ENCODE measurements at places on chromosomes 3 and 15.

- DNase-seq = no peak
Measured at GRCh38 chr3:66620296-66620695, 119.5 kb upstream of the LRIG1 start.

- DNase-seq = no peak
Measured at GRCh38 chr15:98438326-98438725, 210.0 kb upstream of the IGF1R start.

- no peak for DNase-seq
Measured at GRCh38 chr3:57199895-57200297, at the start of gene HESX1. TSS of gene HESX1 (minus strand) at chr3:57199978. CDS start at chr3:57199918, 60 bp downstream.

DNA sequence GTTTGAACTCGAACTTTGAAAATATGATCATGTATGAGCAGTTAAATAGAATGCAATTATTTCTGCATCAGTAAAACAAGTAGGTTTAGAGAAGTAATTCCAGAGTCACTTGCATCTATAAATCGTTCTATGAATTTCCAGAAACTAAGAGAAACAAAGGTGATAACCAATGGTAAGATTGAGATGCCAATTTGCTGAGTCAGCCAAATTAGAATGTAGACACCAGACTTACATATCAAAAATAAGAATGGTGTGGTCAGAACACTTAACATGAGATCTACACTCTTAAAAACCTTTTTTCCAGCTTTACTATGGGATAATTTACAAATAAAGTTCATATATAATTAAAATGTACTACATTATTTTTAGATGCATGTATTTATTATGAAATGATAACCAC is 1435.9 kb downstream of the OTOL1 start:
- DNase-seq = no peak

DNA sequence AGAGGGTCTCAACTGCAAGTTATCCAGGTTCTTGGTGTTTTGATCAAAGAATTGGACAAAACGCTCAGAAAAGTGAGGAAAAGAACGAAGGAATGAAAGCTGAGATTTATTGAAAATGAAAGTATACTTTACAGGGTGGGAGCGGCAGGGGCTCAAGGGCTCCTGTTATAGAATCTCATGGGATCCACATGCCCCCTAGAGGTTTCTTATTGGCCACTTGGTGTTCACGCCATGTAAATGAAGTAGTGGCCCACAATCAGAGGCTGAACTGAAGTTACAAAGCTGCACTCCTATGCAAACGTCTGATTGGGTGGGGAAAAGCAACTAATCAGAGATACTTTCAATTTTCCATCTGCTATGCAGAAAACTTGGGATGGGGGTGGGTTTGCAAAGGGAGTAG is 216.7 kb downstream of the PTPRG start:
- no peak for DNase-seq

DNA sequence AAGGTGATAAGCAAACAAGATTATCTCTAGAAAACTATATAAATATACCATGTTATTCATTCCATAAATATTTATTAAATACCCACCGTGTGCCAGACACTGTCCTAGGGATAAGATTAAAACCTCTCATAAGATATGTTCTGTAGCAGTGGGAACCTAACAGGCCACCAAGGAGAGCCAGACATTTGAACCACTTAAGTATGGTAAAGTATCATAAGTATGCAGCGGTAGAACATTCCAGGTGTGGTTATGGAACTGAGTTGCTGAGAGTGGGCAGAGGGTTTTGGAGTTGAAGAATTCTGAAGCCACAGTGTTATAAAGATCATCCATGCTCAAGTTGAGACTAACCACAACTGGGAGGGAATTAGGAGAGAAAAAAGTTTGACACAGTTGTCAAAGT is 14.7 kb downstream of the FILIP1L start:
- no peak for DNase-seq

DNA sequence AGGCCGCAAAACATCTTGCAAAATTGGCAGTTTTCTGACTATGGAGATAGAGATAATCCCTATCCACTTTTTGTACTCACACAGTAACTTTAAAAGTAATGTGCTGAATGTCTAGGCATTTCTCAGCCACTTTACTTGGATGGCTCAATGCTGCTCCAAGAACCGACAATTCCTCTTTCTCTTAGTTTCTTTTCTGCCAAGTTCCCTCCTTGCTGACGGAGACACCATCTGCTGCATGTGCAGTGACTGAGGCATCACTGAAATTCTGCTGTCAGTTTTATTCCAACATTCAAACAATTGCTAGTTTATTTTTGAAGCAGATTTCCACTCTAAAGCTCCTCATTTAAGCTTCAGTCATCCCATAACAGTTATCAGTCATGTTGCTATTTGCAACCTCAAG is 116.0 kb upstream of the RBMS3 start:
- DNase-seq = no peak

DNA sequence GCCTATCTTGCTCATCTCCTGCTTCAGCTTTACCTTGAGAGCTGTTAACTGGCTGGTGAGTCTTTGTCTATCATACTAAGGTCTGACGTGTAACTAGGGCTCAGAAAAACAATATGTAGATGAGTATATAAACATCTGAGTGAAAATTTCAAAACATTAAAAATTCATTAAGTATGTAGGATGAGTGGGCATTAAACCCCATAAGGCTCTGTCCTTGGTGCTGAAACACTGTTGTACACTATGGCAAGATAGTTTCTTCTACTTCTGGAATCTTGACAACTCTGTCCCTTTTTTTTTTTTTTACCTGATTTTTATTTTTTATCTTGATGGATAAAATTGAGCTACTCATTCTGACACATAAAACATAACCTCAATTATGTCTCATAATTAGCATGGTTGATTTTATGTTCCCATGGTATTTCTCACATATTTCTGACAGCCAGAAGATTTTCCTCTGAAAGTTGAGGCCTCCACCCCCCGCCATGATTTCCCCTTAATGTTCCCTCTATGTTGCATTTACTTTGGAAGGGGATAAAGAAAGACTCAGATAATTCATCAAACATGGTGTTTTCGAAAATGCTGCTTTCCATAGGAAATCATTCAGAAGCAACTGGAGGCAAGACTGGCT is 54.3 kb downstream of the DGKG start:
- DNase-seq = peak; percentile 28

- DNase-seq = no peak
Measured at GRCh38 chr3:10344944-10345575, 24.1 kb upstream of the SEC13 start.

DNA sequence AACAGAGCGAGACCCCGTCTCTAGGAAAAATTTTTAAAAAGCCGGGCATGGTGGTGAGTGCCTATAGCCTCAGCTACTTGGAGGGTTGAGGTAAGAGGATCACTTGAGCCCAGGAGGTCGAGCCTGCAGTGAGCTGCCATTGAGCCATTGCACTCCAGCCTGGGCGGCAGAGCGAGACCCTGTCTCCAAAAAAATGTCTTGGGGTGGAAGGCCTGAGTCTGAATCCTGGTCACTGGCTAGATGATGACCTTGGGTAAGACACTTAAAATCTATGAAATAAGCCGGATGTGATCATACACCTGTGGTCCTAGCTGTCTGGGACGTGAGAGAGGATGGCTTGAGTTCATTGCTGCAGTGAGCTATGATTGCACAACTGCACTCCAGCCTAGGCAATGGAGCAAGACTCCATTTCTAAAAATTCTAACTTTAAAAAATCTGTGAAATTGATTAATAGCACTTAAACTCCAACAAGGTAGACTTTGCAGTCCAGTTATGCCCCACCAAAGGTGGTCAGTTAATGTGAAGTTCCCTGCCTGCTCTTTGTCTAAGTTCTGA is 157.3 kb upstream of the UMPS start:
- no peak for DNase-seq

- no peak for DNase-seq
Measured at GRCh38 chr3:194244167-194244566, 107.0 kb downstream of the CPN2 start.

GRCh38 chr3:11140030-11140712 is 14.1 kb upstream of the HRH1 start:
- DNase-seq = peak; percentile 97

GRCh38 chr15:67685008-67685599 is 140.2 kb upstream of the SKOR1 start:
- DNase-seq = peak; percentile 64

DNA sequence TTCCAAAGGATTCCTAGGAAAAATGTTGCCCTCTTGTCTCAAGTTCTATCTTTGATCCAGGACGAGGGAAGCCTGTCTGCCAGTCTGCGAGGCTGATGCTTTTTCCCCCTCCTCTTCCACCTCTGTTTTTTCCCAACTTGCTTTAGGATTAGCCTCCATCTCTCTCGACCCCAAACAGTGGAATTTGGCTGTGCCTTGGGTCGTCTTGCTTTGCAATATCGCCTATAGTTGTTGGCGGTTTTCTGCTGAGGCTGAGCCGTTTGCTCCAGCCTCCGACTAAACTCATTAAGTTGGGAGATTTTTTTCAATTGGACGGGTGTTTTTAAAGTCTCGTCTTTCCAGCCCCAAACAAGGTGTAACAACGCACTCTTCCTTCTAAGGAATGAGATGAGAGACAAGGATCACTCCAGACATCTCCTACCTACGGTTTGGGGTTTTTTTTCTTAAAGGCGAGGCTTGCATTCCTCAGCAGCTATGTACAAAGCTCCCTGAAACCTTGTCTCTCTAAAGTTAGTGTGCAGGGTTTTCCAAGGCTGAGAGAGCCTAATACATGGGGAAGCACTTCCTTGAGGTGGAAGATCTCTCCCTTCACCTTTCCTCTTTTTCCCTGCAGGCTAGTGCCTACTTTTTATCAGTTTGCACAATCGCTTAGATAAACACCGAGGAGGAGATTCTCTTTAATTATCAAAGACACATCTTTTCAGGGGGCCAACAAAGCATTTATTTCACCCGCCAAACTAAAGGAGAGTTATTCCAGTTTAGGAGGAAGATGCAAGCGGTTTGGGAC is 4.8 kb upstream of the NR2F2 start:
- no peak for DNase-seq

- DNase-seq = no peak
Measured at GRCh38 chr15:23415321-23415865, 31.6 kb downstream of the GOLGA6L2 start.

- DNase-seq = no peak
Measured at GRCh38 chr3:141273700-141274410, 42.2 kb downstream of the PXYLP1 start.

DNA sequence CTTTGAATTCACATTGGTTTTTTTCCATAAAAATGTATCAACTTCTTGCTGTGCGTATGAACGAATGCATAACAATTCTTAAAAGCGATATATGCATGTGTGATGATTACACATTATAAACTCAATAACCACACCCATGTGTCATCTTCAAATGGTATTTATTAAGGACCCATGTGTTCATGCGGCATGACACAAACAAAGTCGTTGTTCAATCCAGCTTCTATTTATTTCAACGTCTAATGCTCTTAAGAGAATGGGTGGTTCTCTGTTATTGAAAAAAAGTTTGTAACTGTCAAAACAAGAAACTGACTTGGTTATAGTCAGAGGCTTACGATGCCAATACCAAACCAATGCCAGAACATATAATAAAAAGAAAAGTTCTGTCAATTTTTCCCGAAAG is 195.9 kb downstream of the FOXP1 start:
- no peak for DNase-seq

DNA sequence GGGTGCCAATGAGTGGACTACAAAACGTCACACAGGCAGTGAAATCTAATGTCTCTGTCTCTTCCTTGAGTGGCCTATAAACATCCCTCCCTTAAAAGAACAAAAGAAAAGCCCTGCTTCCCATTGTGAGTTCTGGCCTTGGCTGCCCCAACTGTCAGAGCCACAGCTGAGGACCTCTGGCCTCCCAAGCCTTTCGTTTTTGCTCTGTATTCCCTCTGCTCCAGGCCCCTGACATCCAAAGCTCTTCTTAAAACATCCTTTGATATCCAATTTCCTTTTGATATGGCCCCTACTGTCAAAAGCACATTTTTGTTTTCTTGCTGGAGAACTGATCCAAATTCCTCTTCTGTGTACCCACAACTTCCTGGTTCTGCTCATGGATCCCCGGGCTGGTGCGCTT is 126.8 kb downstream of the RORA start:
- DNase-seq = no peak

DNA sequence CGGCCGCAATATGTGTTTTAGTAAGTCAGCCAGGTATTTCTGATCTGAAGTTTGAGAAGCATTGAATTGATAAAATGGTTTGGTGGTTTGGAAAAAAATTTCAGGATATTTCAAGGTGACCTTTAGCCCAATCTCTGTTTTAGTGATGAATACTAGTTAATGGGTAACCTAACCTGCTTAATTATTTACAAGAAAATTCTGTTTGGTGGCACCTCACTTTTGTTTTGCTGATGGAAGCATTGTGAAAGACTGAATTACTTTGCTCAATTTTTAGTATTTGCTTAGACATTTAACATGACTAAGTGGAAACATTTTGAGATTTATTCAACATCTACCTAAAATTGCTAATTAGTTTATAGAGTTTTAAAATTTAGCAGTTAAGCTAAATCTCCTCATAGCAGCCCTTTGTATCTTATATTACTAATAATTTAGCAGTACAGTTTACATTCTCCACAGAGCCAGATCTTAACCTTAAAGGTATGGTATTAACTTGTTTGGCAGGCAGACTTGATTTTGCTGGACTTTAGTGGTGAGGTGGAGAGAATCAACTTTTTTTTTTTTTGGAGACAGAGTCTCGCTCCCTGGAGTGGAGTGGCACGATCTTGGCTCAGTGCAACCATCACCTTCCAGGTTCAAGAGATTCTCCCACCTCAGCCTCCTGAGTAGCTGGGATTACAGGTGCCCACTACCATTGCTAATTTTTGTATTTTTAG is 35.4 kb downstream of the GRAMD1C start:
- DNase-seq = no peak

DNA sequence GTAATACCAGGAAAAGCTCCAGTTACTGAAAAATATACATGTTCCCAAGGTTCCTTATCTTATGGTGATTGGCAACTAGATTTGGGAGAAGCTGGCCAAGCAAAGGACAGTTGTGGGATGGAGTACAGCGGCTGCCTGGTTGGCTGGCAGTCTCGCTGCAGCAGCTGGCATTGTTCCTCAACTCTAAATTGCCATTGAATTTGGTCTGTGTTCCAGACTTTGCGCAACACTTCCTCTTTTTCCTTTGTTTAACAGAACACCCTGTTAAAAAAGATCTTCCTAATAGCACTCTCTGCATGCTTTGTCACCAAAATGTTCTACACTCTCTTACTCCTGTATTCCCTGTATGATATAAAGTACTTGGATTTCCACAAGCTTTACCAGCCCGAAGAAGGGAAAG is 420.6 kb upstream of the RBMS3 start:
- DNase-seq = peak; percentile 57

- peak; percentile 62 for DNase-seq
Measured at GRCh38 chr3:195802261-195802701, 9.4 kb downstream of the MUC4 start.

- no peak for DNase-seq
Measured at GRCh38 chr3:156790156-156790555, 36.0 kb upstream of the LEKR1 start.

All from KBM-7 (cell line).